ENCODE measurements at places on chromosomes 6 and 20.

GRCh38 chr20:221258-221830 lies 5.7 kb upstream of the DEFB129 start:
- no peak for DNase-seq

DNA sequence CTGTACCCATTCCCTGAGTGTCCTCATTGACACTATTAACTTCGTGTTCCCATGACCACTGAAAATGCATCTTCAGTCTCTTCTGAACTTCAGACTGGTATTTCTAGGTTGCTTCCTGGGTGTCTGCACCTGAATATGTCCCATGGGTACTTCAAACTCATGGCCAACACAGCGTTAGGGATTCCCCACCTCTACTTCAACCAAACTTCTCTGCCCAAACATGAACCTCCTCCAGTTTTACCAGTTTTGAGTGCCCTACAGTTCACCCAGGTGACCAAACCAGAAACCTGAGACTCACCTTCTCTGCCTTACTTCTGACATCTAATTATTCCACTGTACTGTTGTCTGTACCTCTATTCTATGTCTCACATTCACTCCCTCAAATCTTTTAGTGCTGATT lies 99.5 kb upstream of the SUPT3H start:
- no peak for DNase-seq

GRCh38 chr6:155317186-155317585 lies 2.9 kb upstream of the TFB1M start:
- DNase-seq: no peak

DNA sequence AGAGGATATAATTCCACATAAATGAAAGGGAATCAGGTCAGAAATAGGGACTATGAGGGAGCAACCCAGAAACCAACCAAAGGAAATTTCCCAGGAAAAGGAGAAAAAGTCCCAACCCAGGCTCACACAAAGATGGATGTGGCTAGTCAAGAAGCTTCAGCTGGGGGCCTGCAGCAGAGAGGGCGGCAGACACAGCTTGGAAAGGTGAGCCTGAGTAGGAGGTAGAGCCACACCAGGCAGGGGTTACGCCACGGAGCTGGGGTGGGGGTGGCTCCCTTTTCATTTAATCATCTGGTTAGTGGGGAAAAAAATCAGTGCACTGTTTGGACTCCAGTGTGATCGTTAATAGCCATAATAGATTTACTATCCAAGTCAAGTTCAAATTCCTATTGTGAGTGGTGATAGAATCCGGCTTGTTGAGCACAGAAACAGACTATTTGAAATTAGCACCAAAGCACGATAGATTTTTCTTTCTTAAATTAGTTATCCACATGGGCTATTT lies 220.6 kb downstream of the TPBG start:
- no peak for DNase-seq

GRCh38 chr20:830011-830521 lies 3.4 kb upstream of the FAM110A start:
- DNase-seq: no peak

DNA sequence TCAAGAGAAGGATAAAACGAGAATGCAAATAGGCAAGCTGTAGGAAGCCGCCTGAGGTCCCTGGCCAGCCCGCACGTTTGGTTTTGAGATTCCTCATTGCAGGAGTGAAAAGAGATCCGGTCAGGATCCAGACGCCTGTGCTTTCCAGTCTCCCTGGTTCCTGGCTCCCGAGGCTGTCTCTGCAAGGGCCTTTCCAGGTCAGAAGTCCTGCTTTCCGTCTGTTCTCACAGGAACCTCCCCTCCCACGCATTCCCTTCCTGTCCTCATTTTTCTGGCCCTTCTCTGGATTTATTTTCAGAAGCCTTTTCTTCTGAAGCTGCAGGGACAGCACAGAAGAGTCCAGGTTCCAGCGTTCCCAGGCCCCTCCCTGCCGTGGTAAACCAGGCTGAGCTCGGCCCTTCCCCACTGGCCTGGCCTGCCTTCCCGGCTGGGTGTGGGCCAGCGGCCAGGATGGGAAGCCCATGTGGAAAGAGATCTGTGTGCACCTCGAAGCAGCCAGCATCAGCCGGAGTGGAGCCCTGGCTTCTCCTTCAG lies 54.0 kb downstream of the TMEM242 start:
- no peak for DNase-seq

DNA sequence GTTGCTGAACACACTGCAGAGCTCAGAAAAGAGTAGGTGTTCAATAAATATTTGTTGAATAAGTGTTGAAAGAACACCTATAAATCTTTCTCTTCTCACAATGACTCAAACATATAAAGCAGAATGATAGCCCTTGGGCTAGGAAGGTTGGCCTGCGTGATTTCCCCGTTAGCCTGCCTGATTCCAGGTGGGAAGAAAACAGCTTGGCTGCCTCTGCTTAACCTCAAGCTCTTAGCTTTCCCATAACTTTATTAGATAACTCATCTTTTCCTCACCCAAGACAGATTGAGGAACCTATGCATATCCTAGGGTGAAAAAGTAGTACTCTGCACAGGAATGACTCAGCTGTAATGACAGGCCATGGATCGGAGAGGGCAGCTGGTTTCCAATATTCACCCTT lies 300.3 kb upstream of the ID4 start:
- DNase-seq: no peak

GRCh38 chr6:157557559-157557958 lies 176.6 kb downstream of the ZDHHC14 start:
- DNase-seq: peak; percentile 33

- no peak for DNase-seq
Observed at GRCh38 chr6:22696481-22696880, 127.1 kb downstream of the HDGFL1 start.

DNA sequence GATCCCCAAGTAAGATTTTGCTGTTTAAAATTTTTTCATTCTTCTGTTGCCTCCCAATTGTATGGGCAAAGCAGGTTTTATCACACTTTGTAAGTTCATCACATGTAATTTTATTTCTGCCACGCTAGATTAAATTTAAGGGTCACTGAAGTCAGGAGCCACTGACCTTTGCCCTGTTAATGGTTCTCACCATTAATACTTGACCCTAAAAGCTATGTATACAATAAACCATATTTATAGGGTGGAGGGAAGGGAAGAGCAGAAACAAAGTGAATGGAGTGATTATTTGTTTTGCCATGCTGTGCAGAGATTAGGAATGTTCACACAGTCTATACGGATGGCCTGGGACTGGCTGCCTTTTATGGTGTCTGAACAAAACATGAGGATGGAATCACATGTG lies 186.7 kb downstream of the BMP2 start:
- no peak for DNase-seq

DNA sequence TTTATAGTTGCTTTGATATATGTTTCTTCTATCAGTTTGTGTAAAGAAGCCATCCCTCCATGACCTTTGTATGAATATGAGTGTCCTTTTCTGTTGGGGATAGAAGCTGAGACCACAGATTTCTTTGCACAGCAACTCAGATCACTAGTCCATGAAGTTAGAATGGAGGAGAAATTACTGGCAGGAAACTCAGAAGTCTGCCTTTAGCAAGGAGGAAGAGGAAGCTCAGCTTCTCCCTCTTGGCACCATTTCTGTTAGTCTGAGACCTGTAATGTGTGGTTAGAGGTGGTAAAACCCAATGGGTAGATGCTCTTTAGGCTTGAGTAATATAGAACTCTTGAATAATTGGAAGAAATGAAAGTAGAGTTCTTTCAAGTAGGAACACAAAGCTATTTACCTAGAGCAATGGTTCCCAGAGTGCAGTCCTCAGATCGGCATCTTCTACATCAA lies 995.3 kb upstream of the FLRT3 start:
- no peak for DNase-seq

DNA sequence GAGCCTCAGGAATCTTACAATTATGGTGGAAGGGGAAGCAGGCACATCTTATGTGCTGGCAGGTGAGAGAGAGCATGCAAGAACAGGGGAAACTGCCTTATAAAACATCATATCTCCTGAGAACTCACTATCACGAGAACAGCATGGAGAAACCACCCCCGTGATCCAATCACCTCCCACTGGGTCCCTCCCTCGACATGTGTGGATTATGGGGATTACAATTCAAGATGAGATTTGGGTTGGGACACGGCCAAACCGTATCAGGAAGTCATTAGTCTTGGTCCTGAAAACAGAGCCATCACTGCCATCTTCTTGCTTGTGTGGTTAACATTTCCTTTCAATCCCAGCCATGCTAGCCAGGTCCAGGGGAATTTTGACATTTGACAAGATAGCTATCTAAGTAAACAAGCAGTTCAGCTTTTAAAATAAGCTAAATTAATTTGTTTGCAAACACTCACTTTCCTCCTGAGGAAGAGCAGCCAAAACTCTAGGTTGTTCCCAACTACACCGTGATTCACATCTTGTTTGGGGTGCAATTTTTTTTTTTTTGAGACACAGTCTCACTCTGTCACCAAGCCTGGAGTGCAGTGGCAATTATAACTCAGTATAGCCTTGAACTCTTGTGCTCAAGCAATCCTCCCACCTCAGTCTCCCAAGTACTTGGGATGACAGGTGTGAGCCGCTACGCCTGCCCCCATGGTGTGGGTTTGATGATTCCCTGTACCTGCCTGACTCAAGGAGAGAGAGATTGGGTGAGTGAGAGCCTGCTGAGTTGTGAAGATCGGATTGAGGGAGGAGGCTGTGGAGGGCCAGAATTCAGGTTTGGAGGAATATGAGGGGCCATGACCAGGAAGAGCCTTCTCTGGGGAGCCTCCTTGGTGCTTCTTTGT lies 13.0 kb upstream of the PPP1R14C start:
- DNase-seq: no peak

- DNase-seq: no peak
Observed at GRCh38 chr6:166987448-166987847, 11.7 kb upstream of the CEP43 start.

GRCh38 chr6:97656236-97656635 lies 373.2 kb upstream of the MMS22L start:
- no peak for DNase-seq

- DNase-seq: no peak
Observed at GRCh38 chr20:4099905-4100675, 84.7 kb upstream of the RNF24 start.

- no peak for DNase-seq
Observed at GRCh38 chr6:17280138-17280537, 1.0 kb upstream of the RBM24 start.

DNA sequence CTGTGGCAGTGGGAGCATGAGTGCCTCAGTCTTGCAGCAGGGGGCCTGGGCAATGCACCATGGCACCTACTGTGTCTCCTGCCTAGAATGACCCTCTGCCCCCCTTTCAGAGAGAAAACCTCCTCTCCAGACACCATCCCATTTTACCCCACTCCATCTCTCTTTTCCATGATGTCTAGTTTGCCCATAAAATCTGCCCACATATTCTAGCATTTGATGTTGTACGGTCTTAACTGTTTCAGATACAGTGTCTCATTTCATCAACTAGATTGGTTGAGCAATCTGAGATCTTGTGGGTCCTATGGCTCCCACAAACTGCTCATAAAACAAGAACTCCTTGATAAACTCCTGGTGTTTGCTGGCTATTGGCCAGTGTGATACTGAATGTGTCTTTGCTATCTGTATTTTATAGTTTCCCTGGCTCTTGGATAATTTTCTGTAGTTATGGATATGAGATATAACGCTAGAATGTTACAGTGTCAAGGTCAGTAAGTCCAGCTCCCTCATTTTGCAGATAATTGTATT lies 8.1 kb downstream of the PNPLA1 start:
- no peak for DNase-seq

- no peak for DNase-seq
Observed at GRCh38 chr6:156781861-156782631, 4.9 kb downstream of the ARID1B start.

DNA sequence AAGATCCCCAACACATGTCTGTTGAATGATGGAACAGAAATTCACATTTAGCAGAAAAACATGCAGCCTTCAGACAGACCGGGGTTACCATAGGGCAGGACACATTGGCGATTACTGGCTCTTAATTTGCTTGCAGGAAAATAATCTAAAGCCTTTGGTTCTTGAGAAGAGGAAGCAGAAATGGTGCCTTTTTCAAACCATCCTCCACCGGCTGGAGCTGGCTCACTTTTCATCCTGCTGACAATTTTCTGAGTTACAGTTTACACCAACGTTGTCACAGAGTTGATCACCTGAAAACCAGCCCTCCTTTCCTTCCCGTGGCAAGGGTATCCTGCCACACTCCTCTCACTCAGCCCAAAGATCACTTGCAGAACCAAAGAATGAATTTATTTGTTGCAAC lies 32.6 kb downstream of the SF3B5 start:
- DNase-seq: no peak

DNA sequence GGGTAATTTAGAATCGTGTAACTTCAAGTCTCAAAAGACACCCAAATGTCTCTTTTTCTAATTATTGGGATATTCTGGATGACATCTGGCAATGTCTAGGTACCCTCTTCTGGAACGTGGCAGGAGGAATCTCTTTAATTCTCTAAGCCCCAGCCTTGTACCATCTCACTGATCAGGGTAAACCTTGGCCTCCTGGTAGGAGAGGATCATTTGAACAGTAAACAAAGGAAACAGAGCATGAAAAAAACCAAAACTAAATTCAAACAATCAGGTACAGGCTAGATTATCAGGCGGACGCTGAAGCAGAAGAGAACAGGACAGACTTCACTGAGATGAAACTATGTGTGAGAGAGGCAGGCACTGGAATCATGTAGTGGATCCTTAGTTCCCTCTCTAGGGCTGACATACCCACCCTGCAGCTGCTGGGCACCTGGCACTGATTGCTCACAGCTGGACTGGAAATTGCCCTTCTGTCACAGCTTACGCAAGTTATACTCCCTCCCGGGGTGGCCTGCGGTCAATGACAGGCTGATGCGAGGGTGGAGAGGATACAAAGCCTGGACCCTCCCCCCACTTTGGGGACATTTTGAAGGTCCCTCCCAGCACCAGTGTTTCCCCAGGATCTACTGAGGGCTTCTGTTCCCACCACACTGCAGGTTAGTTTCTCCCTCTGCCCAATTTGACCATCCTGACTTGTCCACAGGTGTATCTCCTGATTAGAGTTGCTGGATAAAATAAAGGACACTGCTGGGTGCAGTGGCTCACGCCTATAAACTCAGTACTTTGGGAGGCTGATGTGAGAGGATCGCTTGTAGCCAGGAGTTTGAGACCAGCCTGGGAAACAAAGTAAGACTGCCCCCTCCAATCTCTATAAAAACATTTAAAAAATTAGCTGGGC lies 20.6 kb upstream of the ZBTB24 start:
- no peak for DNase-seq

GRCh38 chr20:25236450-25237304 lies 11.2 kb upstream of the PYGB start:
- no peak for DNase-seq

GRCh38 chr20:62239278-62239879 lies 1.1 kb downstream of the OSBPL2 start:
- no peak for DNase-seq

All from GDM1 (cell line).